Adipose tissue (tissue), 3 donors: ENCODE measurements at places on chromosomes 3 and 15. TPM values are rescaled to one million over a fixed set of nuclear protein-coding genes. Genes with fewer than 3 reads are reported as not detected.

LCTL gene
- not detected for polyA plus RNA-seq

GNAT1 gene
- polyA plus RNA-seq = not detected

SLC24A1 gene
- polyA plus RNA-seq = 4.3 TPM

XIRP1 gene
- 0.51 TPM for polyA plus RNA-seq

PRTG gene
- 0.52 TPM for polyA plus RNA-seq

PAQR5 gene
- polyA plus RNA-seq = 0.43 TPM

AQP9 gene
- 16.7 TPM for polyA plus RNA-seq

ADPGK gene
- polyA plus RNA-seq = 21.6 TPM

TPRG1 gene
- polyA plus RNA-seq = 6.6 TPM

OIP5 gene
- not detected for polyA plus RNA-seq

TGM4 gene
- polyA plus RNA-seq = not detected

KNG1 gene
- not detected for polyA plus RNA-seq

DOCK3 gene
- 0.09 TPM for polyA plus RNA-seq

MUC4 gene
- 0.13 TPM for polyA plus RNA-seq

ZNF662 gene
- 2.8 TPM for polyA plus RNA-seq

TF gene
- 63.7 TPM for polyA plus RNA-seq

RHOV gene
- not detected for polyA plus RNA-seq

GP9 gene
- polyA plus RNA-seq = not detected

ZMYND10 gene
- polyA plus RNA-seq = 1.1 TPM

ITIH1 gene
- 0.37 TPM for polyA plus RNA-seq

SUCNR1 gene
- polyA plus RNA-seq = 1.3 TPM

TAGLN3 gene
- 1.7 TPM for polyA plus RNA-seq

CYP1A1 gene
- polyA plus RNA-seq = 1.2 TPM

ABHD17C gene
- polyA plus RNA-seq = 1.5 TPM

FEZF2 gene
- polyA plus RNA-seq = not detected

GRK7 gene
- polyA plus RNA-seq = 0.03 TPM
